ENCODE measurements at places on chromosomes 1 and 21.

DNA sequence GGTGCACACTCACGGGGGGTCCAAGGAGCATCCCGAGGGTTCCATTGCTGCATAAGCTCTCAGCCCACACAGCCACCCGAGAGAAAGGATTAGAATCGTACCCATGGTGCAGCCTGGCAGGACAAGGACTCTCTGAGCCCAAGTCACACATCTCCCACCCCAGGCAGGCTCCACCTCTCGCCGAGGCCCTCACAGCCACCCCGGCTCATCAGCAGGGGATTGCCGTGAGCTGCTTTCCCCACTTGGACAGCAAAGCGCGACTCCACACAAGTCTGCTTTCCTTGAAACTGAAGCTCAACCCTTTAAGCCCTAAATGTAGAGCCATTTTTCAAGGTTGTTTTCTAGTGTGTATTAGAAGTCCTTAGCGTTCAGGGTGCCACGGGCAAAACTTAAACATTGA lies 306.4 kb upstream of the VAMP3 start:
- DNase-seq, result no peak

- peak; percentile 23 for DNase-seq
These were observed 559 bp downstream of the BACH1 start for GRCh38 chr21:29299046-29299915.

DNA sequence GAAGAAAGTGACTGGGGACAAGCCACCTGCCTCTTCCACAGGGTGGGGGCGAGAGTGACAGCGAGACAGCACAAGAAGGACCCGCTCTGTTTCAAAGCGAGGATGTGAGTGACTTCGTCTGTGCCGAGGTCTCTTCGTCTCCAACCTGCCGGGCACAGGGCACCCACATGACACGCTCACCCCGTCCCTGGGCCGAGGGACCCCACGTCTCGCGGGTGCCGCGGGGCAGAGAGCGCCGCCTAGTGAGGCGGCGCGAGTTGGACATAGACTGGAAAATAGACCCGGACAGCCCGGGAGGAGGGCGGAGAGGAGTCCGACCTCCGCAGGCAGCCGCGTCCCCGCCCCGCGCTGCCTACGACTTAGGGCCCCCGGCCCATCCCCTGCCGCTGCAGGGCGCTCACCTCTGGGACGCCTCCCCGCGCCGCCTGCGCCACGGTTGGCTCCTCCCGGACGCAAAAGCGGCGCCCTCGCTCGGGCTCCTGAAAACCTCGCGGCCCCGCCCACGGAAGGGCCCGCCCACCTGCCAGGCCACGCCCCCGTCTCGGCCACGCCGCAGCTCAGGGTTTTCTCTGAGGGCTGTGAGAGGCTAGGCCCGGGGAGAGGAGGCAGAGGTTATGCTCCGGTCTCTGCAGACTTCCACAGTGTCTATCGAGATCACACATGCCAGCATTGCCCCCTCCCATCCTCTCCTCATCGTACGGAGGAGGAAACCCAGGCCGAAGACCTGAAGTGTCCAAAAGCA lies at the start of gene TLR5:
TLR5 (minus strand) TSS at position 454 of the 742 bp plus-strand sequence. CDS start 30,217 bp downstream, outside the sequence.
- peak; percentile 79 for DNase-seq

DNA sequence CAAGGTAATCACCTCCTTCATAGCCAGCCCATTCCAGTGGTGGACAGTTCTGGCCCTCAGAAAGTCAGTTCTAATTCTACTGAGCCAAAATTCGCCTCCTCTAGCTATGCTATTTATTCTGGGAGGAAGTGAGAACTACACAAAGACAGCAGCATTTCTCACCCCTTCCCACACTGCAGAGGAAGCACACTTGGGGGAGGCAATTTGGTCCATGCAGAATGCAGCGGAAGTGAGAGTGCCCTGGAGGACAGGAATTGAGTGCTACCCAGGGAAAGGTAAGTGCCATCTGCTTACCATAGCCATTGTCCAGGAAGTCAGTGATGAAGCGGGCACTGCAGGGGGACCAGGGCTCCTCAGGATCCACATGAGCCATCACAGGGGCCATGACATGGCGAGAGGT lies 3.7 kb downstream of the ADAMTS4 start:
- DNase-seq, result no peak

- DNase-seq, result no peak
These were observed 62.5 kb downstream of the CD58 start for GRCh38 chr1:116508085-116508983.

- DNase-seq, result no peak
These were observed 95.0 kb downstream of the RAVER2 start for GRCh38 chr1:64839732-64840405.

GRCh38 chr1:203569490-203570318 lies 56.9 kb upstream of the ATP2B4 start:
- no peak for DNase-seq

- DNase-seq, result peak; percentile 87
These were observed 3.1 kb upstream of the FCGR2A start for GRCh38 chr1:161502181-161502580.

- DNase-seq, result no peak
These were observed 3.4 kb downstream of the PIAS3 start for GRCh38 chr1:145855426-145855948.

DNA sequence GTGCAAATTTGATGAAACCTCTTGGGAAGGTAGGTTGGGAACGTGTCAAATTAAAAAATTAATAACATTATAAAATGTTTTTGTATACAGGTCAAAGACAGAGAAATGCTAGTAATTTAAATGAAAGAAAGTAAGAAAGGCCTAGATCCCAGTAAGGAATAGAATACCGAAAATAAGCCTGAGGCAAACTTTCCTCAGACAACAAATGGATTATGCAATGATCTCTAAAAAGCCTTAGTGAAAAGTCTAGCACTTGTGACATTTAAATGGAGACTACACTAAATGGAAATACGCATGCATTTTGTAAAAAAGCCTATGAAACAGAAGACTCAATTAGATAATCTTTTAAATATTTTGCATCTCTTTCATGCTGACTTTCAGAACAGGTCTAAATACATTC lies 138.5 kb upstream of the ZNHIT6 start:
- DNase-seq, result no peak

DNA sequence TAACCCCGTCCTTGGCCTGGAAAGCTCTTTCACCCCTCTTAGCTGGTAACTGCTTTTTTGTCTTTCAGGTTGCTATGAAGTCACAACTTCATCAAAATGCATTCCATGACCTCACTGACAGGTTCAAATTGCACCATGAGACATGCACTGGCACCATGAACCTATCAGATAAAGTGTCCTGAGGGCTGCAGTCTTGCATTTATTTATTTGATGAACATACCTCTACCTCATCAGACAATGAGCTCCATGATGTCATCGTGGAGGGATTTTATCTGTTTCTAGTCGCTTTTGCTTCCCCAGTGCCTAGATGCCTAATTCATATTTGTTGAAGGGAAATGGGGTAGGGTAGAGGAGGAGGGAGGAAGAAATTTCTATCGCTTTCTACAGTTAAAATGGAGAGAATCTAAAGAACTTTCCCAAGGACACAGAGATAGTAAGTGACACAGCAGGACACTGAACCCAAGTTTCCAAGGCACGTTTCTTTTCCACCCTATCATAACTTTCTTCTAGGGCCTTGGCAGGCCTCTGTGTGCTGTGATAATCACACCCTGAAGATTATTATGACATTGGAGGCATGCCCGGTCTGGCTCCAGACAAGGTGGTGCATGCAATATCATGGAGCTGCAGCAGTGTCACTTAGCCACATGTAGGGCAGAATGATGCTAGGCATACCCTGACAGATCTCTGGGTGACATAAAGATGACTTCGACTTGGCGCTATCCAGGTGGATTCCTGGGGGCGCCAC lies 69.5 kb downstream of the CD58 start:
- no peak for DNase-seq

GRCh38 chr21:41601573-41602368 lies 93.8 kb upstream of the TMPRSS2 start:
- no peak for DNase-seq

- DNase-seq, result peak; percentile 46
These were observed 651 bp downstream of the ZBTB8A start for GRCh38 chr1:32539584-32540571.

- no peak for DNase-seq
These were observed 12.3 kb upstream of the GOLT1A start for GRCh38 chr1:204225841-204226735.

GRCh38 chr1:19892628-19893168 lies 10.5 kb downstream of the OTUD3 start:
- DNase-seq, result no peak

- no peak for DNase-seq
These were observed 18.0 kb downstream of the COL16A1 start for GRCh38 chr1:31685795-31686194.

GRCh38 chr21:16011719-16012118 lies 281.9 kb downstream of the USP25 start:
- no peak for DNase-seq

Measured in NCI-H1105 treated with DMSO at 0.1 percent for 48 hours (cell line).